ENCODE measurements at places on chromosomes 11 and 22.

- no peak for DNase-seq
Measured at GRCh38 chr22:37623075-37624016, 14.7 kb downstream of the GGA1 start.

GRCh38 chr11:106642331-106642730 is 375.9 kb downstream of the GUCY1A2 start:
- DNase-seq, result no peak

DNA sequence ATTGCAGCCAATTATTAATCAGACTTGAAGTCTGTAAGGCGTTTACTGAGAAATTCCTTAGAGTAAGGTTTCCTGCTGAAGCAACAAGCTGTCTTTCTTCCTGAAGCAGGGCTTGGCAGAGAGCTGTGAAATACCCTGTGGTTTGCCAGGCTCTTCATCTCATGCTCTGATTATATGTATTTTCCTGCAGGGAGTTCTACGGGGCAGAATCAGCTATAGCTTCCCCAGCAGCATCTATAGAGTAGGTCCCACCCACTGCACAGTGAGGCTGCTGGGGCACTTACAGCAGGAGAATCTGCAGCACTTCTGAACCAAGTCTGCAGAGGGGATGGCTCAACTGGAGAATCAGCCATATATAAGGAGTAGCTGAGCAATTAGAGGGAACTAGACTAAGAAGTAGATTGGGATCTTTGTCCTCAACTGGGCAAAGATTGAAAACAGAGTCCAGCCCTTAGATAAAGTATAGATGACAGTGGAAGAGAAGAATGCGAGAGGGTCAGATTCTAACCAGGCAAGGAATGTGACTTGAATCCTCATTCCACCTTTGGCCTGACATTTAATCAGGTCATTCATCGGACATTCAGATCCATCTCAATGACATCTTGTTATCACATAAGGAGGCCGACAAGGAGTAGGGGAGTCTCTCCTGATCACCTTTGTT is 37.6 kb downstream of the CNTF start:
- no peak for DNase-seq

DNA sequence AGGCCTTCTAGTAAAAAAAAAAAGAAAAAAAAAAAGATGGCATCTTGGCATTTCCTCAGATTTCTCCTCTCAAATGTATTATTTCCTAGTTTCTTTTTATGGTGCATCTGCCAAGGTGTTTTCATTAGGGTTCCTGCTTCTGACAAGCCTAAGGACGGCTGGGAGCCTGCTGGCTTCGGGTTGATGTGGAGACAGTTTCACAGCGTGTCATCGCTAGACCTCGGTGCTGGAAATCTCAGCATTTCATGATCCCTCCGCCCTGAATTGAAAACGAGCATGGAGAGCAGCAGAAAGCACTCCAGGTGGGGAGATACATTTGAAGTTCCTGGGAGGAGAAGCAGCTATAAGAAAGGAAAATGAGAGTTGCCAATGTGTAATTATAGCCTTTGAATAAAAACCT is 283.9 kb upstream of the CNTN5 start:
- no peak for DNase-seq

GRCh38 chr11:113474362-113475159 is 637 bp downstream of the DRD2 start:
- peak; percentile 45 for DNase-seq

- no peak for DNase-seq
Measured at GRCh38 chr22:27124351-27124966, 467.1 kb downstream of the MIAT start.

GRCh38 chr11:9148727-9149126 is 57.3 kb upstream of the SCUBE2 start:
- no peak for DNase-seq
